ENCODE measurements at places on chromosomes 12 and 14.

GRCh38 chr14:67576216-67576955 is 23.7 kb downstream of the PIGH start:
- no peak for DNase-seq

- no peak for DNase-seq
These were observed 41.4 kb upstream of the AMIGO2 start for GRCh38 chr12:47121146-47121545.

GRCh38 chr12:2650261-2651067 is 144.3 kb upstream of the FKBP4 start:
- DNase-seq = no peak

- no peak for DNase-seq
These were observed 43.1 kb downstream of the ZFP36L1 start for GRCh38 chr14:68749487-68750475.

GRCh38 chr12:86256163-86256562 is at the start of gene MGAT4C:
MGAT4C (minus strand) TSS chr12:86256391.
- DNase-seq = peak; percentile 97

DNA sequence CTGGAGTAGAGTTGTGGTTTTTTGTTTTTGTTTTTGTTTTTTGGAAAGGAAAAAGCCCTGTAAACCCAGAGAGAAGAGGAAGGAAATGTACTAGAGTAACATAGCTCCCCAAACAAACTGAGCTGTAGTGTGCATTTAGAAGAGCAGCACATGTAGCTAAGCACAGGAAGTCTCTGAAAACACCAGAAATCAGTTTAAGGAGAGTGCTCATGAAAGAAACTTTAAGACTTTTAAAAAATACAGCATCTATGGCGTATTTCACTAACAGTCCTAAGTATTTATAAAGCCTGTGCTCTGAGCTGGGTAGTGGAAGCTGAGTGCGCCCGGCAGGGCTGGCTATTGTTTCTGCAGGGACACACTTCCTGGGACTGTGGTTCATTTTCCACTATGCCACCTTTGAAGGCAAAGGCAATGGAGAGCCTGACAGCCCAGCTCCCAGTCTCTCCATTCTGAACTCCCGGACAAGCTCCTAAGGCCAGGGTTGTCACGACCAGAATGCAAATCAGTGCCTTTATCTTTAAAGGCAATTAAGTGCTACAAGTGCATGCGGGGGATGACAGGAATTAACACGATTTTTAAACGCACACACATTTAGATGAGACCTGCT is 45.4 kb downstream of the NIN start:
- DNase-seq = no peak

DNA sequence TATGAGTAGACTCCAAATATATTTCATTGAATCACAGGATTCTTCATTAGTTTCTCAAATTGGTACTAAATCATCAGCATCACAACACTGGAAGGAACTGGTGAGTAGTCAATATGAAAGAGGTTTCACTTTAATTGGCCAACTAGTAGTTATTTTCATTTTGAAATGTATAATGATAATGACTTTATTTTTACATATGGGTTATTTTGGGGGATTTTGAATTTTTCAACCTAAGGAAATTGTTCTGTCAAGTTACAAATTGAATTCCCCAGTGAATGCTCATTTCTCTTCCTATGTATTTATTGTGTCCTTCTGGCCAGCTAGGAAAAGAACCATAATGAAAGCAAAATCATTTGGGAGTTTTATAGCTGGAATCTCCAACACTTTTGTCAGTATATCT is 174.2 kb upstream of the ATP2B1 start:
- DNase-seq = no peak

GRCh38 chr12:13836099-13836498 is 145.3 kb downstream of the GRIN2B start:
- no peak for DNase-seq

DNA sequence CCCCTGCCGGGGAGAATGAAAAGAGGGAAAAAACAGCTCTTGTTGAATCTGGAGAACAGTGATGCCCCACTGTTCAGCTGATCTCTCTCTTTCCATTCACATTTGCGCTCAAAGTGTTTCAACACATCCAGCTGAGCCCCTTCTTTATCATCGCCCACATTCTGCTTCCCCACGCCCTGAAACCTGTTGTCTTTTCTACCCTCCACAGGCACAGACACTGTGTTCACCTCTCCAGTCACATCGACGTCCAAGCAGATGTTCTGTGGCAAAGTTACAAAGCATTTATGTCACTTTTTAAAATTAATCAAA is 338.7 kb downstream of the EGLN3 start:
- DNase-seq = no peak

- DNase-seq = no peak
These were observed 26.3 kb upstream of the ULK1 start for GRCh38 chr12:131867891-131868675.

DNA sequence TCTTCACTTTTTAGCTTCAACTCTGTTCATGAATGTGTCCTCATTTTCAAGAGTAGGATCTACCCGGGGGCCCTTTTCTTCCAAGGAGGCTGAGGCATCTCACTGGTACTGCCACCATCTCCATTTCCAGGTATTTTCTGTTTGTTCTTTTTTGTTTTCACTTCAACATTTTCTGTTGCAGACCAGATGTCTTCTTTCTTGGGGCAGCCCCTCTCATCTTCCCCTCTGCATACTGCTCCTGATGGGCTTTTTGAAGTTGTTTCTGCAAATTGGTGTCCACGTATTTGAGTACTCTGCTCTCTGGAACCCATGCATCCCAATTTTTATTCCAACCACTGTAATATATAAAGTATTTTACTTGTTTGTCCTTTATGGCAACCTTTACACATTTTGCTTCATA is 66.5 kb downstream of the LRP6 start:
- no peak for DNase-seq

- no peak for DNase-seq
These were observed 51.3 kb downstream of the CCDC85C start for GRCh38 chr14:99552572-99553216.

GRCh38 chr12:29164477-29165393 is 15.7 kb downstream of the FAR2 start:
- no peak for DNase-seq

- DNase-seq = no peak
These were observed 1936.8 kb upstream of the SEL1L start for GRCh38 chr14:83470466-83470865.

DNA sequence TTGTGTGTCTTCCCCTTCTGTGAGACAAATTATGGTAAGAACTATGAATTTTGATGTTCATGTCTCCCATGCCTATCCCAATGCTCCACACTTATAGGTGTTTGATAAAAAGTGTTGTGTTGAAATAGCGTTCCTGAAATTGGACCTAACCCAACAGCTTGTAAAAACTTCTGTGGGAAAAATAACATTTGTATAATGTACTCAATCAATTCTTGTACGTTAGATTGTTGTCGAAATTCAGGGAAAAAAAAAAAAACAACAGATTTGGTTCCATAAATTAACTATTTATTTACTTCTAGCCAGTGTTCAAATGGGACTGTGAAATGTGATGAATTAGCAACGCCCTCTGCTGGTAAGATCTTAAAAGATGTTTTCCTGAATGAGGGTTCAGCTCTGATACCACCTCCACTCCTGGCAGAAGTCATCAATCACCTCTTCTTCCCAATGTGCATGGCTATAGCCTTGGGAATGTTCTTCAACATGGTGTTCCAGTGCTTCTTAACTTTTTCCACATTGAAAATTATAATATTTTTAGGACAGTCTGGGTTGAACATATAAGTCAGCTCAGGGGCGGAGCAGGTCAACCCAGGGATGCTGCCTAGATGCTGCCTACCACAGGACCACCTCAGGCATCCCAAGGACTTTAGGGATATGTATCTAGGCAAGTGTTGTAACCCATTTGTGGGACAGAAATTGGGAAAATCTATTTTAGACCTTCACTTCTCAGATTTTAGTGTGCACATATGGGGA is 170.6 kb downstream of the OTOGL start:
- DNase-seq = peak; percentile 32

GRCh38 chr14:24378981-24379906 is 11.3 kb downstream of the NFATC4 start:
- DNase-seq = no peak

DNA sequence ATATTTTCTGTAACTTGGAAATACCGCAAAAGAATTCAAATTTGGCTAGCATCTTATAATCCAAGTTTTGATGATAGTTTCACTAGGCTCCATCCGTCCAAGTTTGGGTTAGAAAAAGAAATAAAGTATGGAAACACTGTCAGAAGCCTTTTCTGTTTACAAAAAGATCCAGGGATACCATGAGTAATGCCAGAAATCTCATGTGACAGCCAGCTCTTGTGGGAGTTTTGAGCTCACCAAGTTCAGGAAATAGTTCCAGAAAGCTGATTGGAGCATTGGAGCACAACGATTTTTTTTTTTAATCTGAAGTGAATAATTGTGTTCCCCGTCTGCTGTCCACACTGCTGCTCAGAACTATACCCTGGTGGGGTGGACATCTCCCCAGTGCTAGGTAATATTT is 229.7 kb upstream of the NPAS3 start:
- DNase-seq = no peak

- DNase-seq = no peak
These were observed 68.5 kb downstream of the SPPL3 start for GRCh38 chr12:120835657-120836056.

DNA sequence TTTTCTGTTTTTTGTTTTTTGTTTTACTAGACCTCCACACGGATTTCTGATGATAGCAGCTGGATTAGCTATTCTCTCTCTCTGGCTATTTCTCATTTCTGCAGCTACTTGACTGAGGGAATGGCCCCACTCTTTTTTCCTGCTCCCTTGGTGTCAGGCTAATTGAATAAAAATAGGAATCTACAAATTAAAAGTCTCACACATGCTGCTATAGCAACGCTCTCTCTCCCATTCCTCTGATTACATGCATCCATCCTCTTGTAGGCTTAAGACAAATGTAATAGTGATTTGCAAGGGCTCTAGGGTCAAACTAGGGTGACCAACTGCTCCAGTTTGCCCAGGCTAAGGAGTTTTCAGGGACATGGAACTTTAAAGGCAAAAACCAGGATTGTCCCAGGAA is 221.8 kb downstream of the PHLDA1 start:
- no peak for DNase-seq

Data from NCI-H774 (cell line).